ENCODE measurements at places on chromosomes 5 and 9.

- DNase-seq = no peak
These were observed 489.4 kb upstream of the WWC1 start for GRCh38 chr5:167801999-167802398.

- DNase-seq = no peak
These were observed 22.9 kb downstream of the RGMB start for GRCh38 chr5:98796197-98796972.

GRCh38 chr5:85614489-85614888 is 1003.3 kb upstream of the COX7C start:
- DNase-seq = no peak

DNA sequence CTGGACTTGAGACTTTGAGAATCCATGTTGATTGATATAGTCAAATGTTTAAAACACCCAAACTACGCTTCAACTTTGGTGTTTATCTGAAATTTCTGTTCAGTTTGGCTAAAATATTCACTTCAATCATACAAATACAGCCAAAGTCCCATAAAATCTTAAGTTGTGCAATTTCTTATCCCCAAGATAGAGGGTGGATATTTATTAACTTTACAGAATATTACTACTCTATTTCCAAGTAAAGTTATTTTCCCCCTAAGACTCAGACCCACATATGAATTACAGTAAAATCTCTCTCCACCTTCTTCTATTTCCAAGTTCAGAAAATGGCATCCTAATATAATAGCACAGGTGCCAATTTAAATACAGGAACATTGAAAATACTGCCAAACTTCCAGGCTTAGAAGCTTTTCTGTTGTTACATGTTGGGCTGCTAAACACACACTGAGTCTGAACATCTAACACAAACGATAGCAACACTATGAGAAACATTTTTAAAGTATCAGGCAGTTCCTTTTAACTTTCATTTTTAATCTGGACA is 290.3 kb downstream of the EBF1 start:
- DNase-seq = no peak

DNA sequence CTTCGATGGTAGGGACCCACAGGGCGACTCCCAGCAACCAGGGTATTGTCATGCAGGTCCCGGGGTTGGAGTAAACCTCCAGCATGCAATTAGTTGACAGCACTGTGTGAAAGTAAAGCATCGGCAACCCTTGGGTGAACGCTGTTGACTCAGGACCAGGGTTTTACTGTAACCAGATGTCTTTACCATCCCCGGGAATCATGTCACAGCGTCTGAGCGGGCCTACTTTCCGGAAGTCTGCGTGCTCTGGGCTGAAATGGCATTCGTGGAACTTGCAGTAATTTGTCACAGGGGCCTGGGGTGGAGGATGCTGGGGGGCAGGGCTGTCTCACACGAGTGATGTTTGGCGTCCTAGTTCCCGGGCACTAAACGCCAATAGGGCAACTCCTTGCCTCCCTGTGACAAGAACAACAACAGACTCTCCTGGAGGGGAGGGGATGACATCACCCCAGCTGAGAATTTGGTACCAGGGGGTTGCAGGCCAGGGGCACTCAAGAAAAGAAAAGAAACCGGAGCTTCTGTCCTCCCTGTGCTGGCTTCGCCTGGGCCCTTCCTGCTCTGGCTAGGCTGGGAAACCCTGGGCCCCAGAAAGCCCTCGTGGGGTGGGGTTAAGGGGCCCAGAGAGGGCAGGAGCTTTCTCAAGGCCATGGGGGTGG is 10.1 kb upstream of the UBAC1 start:
- DNase-seq = no peak

- no peak for DNase-seq
These were observed 134.4 kb upstream of the RAI14 start for GRCh38 chr5:34521628-34522290.

GRCh38 chr9:93154293-93154903 is 20.3 kb upstream of the NINJ1 start:
- no peak for DNase-seq

DNA sequence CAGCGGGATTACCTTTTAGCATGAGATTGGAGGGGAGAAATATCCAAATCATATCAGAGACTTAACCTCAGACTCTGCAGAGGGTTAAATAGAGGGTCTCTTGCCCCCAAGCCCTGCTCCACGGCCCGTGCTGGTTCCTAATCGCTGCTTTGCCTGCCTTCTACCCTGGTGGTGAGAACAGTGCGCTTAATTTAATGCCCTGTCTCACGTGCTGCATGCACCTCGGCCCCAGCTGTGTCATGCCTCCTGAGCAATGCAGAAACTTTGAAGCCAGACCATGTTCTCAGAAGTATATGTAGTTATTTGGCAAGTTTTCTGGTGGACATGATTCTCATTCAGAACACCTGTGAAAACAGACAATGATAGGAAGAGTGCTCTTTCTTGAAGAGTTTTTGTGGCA is 1.4 kb downstream of the OTULIN start:
- no peak for DNase-seq

DNA sequence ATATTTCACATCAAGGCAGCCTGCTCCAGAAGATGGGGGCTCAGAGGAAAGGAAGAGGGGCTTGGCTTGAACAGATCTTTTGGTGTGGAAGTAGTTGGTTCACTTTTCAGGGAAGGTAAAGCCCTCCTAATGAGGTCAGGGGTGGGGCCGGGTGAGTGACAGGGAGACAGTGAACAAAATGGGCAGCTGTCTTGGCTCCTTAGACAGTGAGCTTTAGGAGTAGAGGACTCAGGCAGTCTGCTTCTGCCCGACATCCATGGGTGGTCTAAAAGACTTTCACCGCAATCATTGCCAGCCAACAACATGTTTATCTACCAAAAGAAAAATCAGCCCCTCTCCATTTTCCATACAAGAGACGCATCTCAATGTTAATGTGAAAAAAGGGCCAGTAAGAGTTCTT is 241.0 kb downstream of the EBF1 start:
- no peak for DNase-seq

GRCh38 chr5:23977365-23977764 is 470.0 kb downstream of the PRDM9 start:
- no peak for DNase-seq

- DNase-seq = peak; percentile 70
These were observed 569 bp downstream of the HINT2 start for GRCh38 chr9:35814106-35814840.

DNA sequence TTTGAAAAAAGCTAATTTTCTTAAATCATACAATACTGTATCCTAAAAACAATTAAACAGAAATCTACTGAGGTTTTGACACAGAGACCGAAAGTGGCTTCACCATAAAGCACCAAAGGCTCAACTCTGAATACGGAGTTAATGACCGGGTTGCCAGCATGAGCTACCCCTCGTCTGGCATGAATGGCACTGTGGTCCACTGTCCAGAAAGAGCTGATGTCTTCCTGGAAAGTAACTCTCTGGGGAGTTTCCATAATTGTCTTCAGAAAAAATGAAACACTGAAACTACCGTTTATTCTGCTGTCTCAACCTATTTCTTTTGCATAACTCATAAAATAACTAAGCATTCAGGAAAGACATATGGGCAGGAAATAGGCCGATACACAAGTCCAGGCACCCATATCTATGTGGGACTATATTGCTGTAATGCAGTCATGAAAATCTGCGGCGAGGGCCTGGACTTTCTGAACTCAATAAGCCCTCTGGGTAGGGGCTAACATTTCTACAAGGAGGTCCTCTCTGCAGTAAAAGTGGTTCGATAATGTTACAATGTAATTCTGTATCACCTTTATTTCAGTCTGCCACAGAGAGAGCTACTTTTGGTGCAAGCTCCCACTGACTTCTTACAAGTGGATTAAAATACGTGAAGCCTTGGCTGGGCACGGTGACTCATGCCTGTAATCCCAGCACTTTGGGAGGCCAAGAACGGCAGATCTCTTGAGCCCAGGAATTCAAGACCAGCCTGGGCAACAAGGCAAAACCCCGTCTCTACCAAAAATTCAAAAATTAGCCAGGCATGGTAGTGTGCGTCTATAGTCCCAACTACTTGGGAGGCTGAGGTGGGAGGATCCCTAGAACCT is 52.4 kb downstream of the ANKH start:
- no peak for DNase-seq

- DNase-seq = no peak
These were observed 1.7 kb downstream of the SIL1 start for GRCh38 chr5:139196296-139196956.

DNA sequence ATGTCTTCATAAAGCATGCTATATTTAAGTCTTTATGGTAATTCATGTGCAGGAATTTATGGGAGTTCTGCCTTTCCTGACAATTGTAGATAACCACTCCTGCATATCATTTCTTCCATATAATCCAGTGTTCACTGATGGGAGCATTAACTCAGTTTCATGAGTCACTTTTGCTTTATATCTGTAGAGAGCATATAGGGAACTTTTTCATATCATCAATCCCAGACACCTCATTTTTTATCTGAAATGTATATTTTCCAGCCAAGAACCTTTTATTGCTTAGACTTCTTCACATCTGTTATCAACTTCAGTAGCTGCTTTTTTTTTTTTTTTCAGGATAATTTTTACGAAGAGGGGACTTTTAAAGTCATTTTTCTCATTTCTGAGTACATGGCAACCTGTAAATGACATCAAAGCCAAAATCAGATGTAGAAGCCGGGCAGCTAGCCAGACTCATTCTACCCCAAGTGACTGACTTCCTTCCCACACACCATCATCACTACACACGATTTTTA is 41.1 kb downstream of the NFX1 start:
- no peak for DNase-seq

GRCh38 chr9:113650207-113651131 is 186.9 kb downstream of the RGS3 start:
- no peak for DNase-seq

- DNase-seq = no peak
These were observed 18.2 kb downstream of the FIBCD1 start for GRCh38 chr9:130920762-130921299.

- DNase-seq = no peak
These were observed 1264.5 kb upstream of the ACO1 start for GRCh38 chr9:31119890-31120454.

- DNase-seq = no peak
These were observed 66.0 kb downstream of the FOXB2 start for GRCh38 chr9:77085416-77085815.

- DNase-seq = no peak
These were observed 680.0 kb downstream of the TAF11L14 start for GRCh38 chr5:18314192-18314778.

GRCh38 chr5:136905571-136905970 is 540.2 kb upstream of the TRPC7 start:
- no peak for DNase-seq

DNA sequence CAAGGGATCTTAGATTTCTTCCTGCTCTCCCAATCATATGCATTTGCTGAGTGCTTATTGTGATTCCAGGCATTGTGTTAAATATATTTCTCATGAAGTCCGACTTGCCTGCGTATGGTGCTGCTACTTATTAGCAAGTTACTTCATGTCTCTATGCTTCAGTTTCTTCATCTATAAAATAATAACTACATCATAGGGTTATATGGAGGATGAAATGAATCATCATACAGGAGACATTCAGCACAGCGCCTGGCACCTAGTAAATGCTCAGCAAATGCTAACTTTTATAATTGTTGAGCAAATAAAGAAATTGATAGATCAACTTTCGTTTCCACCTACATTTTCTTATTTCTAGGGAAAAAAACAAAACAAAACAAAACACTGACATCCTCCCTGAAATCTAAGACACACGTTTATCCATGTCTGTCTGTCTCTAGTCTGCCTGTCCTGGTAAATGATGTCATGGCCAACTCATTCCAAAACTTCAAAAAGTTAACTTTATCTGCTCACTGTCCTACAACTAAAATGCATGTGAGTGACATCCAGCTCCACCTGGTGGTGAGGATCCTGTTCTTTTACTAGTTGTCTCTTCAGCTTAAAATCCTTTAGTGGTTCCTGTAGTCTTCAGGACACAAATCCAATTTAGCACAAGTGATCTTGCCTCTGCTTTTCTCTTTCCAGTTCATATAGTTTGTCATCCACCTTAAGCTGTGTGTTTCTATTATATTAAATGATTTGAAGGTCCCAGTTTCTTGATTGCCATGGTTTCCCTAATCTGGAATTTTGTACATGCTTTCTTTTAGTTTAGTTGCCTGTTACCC is 27.7 kb downstream of the PPP3R2 start:
- no peak for DNase-seq

DNA sequence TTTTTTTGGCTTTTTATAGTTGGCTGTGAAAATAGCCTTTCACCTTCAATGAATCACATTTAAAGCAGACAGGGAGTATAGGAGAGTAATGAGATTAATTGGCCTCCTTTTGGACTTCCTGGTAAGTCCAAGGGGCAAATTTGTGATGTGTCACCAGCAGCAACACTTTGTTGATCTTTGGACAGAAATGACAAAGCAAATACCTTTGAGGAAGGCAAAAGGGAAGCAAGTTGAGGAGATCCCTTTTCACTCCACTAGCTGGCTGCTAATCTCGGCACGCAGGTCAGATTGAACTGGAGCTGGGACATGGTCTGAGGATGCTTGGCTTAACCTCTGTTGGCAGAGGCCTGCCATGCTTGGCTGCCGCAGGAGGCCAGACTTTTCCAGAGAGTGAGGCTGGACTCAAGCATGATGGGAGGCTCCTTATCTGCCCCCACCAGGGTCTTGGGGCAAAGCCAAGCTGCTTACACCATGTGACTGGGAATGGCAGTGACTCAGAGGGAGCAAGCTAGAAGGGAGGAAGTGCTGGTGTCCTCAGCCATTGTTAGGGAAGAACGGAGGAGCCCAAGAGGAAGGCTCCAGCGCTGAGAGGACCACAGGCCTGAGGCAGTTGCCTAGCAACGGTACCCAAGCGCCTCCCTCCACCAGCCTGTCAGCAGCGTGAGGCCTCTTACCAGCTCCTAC is 174.5 kb upstream of the MAP1B start:
- no peak for DNase-seq

DNA sequence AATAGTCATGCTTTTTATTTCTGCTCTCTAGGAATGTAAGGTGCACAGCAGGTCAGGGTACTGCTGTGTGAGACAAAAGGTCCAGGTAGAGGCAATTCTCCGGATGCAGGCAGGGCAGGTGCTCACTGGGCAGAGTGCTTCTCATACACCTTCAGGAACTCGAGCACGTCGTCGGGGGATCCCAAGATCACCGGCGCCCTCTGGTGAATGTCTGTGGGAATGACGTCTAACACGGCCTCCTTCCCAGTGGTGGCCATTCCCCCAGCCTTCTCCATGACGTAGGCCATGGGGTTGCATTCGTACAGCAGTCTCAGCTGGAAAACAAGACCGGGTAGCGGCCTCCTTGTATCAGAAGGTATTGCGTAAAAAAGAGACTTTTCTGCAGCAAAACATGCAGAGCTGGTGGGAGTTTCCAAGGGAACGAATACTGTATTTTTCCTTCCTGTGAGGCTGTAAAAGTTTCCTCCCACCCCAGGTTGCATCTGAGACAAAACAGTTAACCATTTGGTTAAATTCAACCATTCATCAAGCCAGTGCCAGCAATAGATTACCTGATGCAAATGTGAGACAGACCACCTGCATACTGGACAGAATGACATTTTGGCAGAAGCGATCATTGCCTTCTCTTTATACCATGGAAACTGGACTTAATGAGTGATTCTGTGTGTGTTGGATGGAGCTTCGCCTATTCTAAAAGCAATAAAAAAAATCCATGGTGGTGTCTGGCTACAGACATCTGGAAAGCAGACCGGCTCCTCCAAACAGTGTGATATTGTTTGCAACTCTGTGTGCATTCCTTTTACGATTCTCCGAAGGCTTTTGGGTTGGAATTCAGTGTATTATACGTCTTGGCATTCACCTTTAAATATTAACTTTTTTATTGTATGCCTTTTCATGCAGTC is 9.9 kb upstream of the FBP2 start:
- peak; percentile 20 for DNase-seq

Measured in breast epithelium (tissue), 4 donors.